Endothelial cell (in vitro differentiated cells): ENCODE measurements at places on chromosomes 2 and 18. TPM values are rescaled to one million over a fixed set of nuclear protein-coding genes. Genes with fewer than 3 reads are reported as not detected.

ZSWIM2 gene
- not detected for total RNA-seq

TBC1D8 gene
- 27.5 TPM for total RNA-seq

ST3GAL5 gene
- total RNA-seq = 49.8 TPM

CYS1 gene
- total RNA-seq = 7.3 TPM

ITPRIPL1 gene
- total RNA-seq = 1.8 TPM

DSEL gene
- 8.1 TPM for total RNA-seq

MYL1 gene
- total RNA-seq = not detected

RIT2 gene
- not detected for total RNA-seq

ESCO1 gene
- 19.3 TPM for total RNA-seq

LYPD6B gene
- 4.8 TPM for total RNA-seq

EPG5 gene
- 26.1 TPM for total RNA-seq

AQP12B gene
- total RNA-seq = not detected

ERICH2 gene
- 1.6 TPM for total RNA-seq

C1GALT1C1L gene
- 0.31 TPM for total RNA-seq

CEBPZOS gene
- total RNA-seq = 18.5 TPM

RAD51AP2 gene
- total RNA-seq = 0.44 TPM

FTCDNL1 gene
- 1.0 TPM for total RNA-seq

TMEM247 gene
- not detected for total RNA-seq

ABCB11 gene
- 1.9 TPM for total RNA-seq

IL36RN gene
- not detected for total RNA-seq

TUBA4B gene
- not detected for total RNA-seq

ANKRD62 gene
- 0.13 TPM for total RNA-seq

EFR3B gene
- total RNA-seq = 11.3 TPM

TUBA3D gene
- total RNA-seq = not detected

IL1RN gene
- not detected for total RNA-seq

ITGB1BP1 gene
- total RNA-seq = 97.3 TPM

HOXD11 gene
- total RNA-seq = not detected

ALPI gene
- total RNA-seq = not detected

FMNL2 gene
- total RNA-seq = 41.7 TPM

SLC5A7 gene
- not detected for total RNA-seq

ADAM23 gene
- total RNA-seq = 12.0 TPM

STK16 gene
- 29.5 TPM for total RNA-seq

CACNB4 gene
- total RNA-seq = 1.5 TPM

TWIST2 gene
- total RNA-seq = not detected

MXD1 gene
- total RNA-seq = 3.3 TPM

L3MBTL4 gene
- total RNA-seq = 0.56 TPM

ATP6V1B1 gene
- not detected for total RNA-seq

COLEC11 gene
- total RNA-seq = 2.3 TPM

MMADHC gene
- total RNA-seq = 86.0 TPM

MDH1B gene
- 2.3 TPM for total RNA-seq

CAPN13 gene
- 0.44 TPM for total RNA-seq

SLC9A4 gene
- 0.08 TPM for total RNA-seq

CHRNA1 gene
- 0.41 TPM for total RNA-seq
